ENCODE measurements at places on chromosomes 16 and 17.

GRCh38 chr16:46790599-46791270 is 40.2 kb downstream of the C16orf87 start:
- no peak for DNase-seq

DNA sequence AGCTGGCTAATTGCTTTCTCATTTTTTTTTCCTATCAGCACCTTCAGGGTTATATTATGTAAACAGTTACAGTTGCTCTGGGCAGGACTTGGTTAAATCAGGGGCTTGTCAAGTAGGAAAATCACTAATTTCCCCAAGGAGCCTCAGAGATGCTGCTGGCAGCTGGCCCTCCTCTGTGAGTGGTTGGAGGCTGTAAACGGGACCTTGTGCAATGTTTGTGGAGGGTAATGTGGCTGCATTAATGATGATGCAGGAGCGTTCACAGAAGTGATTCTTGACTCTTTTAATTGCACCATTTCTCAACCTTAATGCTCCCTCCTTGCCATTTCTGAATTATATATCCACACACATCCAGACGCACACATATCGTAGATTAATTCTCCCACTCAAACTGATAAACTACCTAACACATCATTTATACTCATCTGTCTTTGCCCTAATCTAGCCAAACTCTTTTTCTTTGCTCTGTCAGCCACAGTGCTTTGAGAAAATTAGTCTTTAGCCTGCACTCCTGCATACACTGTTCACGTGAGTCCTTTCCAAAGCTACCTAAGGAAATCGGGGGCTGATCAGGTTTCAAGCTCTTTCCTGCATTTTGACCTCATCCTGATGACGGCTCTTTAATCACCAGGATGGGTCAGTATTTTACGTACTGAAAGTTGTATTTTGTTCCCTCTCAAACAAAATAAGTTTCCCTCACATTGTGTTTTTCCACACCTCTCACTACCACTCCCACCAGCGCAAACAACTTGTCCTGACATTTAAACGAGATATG is 154.4 kb upstream of the PIRT start:
- no peak for DNase-seq

GRCh38 chr17:66447159-66447558 is 144.7 kb downstream of the PRKCA start:
- no peak for DNase-seq

GRCh38 chr17:12808723-12809122 is 19.4 kb downstream of the ARHGAP44 start:
- no peak for DNase-seq

GRCh38 chr16:71472051-71472450 is 10.0 kb upstream of the ZNF23 start:
- no peak for DNase-seq

Data from stimulated activated CD8-positive, alpha-beta memory T cell treated with anti-CD3 and anti-CD28 coated beads, Interleukin-7, amount 100 ng/mL, for 1 hour (primary cell).